ENCODE measurements at places on chromosomes 7 and 10.
A peak's percentile ranks its signal among the peaks of the same experiment; 100 is the strongest.

GRCh38 chr10:43671659-43672531 is 23.2 kb upstream of the ZNF32 start:
- peak; percentile 82 for DNase-seq

GRCh38 chr10:43229208-43230061 is 37.4 kb downstream of the RASGEF1A start:
- DNase-seq, result no peak

DNA sequence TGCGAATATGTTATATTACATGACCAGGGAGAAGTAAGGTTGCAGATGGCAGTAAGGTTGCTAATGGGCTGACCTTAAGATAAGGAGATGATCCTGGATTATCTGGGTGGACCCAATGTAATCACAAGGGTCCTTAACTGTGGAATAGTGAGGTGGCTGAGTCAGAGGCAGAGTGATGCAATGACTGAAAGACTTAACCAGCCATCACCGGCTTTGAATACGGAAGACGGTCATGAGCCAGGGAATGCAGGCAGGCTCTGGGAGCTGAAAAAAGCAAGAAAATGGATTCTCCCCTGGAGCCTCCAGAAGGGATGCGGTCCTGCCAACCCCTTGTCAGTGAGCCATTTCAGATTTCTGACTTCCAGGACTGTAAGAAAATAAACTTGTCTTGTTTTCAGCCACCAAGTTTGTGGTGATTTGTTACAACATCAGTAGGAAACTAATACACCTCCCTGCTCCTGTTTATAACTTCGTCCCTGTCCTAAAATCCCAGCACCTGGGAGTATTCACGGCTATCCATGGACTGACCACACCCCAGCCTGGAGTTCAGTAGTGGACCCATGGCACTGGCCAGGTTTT is 4.6 kb upstream of the C10orf95 start:
- DNase-seq, result no peak

GRCh38 chr7:134920026-134920753 is 66.1 kb upstream of the AGBL3 start:
- DNase-seq, result peak; percentile 30

DNA sequence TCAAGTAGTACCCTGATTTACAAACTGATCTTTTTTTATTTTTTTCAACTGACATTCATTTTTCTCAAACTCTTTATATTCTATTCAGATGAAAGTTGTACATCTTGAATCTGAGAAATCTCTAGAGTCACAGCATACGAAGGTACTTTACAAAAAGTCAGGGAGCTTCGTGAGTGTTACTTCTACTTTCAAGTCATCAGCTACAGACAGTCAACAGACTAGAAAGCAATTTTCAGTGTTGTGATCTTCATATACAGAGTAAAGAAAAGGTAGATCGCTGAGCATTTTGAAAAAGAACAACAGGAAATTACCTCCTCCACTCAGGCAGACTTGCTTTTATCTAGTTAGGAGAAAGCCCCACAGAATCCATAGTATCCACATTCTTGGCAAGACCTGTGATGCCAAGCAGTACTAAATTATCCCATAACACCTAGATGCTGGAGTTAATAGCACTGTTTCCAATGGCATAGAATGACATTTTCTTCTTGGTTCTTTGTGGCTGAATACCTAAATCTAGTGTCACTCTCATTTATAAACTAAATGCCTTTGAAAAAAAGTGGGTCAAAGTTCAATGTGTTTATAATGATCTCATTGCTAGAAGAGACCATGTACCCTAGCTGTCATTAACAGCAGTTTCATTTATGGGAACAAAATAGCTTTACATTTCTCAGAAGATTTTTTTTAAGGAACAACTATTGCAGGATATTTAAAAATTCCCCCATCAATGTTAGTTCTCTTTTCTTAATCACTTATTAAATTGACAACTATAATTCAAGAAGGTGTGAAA is 12.0 kb upstream of the ZNF800 start:
- peak; percentile 38 for DNase-seq

- DNase-seq, result peak; percentile 75
These were observed 59.0 kb downstream of the GNA12 start for GRCh38 chr7:2785071-2785500.

DNA sequence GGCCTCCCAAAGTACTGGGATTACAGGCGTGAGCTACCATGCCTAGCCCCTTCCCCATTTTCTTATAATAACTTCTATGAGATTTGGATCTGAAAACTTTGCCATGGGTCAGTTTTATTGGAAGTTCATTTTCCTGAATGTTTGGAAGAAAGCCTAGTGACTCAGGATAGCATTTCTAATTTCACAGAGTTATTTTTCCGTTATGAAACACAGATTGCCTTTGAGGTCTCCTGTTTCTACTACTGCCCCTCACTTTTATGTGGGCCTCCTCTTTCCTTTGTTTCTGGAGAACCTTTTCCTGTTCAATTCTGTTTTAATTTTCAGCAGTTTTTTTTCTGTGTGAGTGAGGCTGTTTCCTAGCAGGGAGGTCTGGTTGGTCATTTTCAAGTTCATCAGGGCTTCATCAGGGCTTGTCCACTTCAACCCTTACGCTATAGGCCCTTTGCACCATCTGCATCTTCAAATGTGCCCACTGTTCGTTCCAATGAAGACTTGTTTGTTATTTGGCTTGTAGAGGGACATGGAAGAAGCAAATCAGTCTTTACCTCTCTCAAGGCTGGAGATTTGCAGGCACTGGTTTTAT is 58.7 kb downstream of the BMPR1A start:
- DNase-seq, result no peak

DNA sequence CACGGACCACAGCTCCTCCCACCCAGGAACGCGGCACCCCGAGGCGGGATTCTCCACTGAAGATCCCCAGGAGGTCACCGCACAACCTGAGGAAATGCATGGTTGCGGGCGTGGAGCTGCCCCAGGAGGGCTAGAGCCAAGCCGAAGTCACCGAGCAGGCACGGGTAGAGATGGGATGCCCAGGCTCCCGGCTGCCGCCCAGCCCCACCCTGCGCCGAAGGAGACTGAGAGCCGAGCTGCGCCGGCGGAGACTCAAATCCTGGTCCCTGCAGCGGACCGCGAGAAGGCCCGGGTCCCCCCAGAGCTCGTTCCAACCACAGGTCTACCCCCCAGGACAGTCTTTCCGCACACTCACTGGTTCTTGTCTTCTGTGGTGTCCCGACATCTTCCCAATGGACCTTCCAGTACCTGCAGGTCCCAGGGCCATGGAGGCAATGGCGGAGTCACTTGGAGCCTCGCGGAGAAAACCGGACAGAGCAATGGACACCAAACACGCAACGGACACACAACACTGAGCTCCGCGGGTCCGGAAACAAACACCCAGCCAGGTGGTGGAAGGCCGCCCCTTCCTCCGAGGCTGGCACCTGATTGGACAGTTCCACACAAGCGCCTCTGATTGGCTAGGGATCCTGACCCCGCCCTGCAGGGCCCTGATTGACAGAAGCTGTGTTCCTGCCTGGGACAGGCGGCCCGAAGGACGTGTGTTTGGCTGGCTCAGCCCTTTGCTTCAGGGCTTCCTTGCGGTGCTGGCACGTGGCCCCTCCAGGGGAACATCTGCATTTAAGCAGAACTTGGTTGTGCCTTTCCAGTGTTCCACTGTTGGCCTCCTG is 331.9 kb upstream of the NUPR2 start:
- DNase-seq, result no peak

DNA sequence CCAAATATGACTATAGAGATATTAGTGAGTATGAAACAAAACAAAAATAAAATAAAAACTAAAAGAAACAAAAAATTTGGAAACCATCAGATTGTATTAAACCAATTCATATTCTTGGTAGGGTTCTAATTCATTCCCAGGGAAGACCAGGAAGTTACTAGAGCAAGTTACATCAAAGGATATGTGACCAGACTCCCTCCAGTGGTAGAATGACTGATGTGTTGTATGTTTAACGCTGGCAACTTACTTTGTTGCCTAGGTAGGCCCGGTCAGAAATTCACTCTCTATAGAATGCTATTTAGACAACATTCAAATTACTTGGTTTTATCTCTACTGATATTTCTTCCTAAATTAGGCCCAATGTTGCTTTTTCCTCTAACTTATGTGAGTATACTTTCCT is 5.2 kb downstream of the PHYHIPL start:
- DNase-seq, result peak; percentile 54

DNA sequence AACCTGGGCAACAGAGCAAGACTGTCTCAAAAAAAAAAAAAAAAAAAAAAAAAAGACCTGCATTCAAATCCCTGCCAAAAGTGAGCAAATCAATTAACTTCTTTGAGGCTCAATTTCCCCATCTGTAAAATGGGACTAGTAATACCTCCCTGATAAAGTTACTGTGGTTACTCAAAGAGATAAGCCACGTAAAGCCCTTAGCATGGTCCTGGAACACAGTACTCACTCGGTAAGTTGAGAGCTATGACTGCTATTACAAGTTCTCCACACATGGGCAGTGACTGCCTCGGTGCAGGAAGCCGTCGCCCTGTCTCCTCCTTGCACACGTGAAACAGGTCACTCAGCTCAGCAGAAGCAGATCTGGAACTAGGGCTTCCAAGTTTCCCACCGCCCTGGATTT is 37.9 kb downstream of the DDIT4 start:
- DNase-seq, result no peak

GRCh38 chr10:110307805-110308204 is 3.1 kb upstream of the SMNDC1 start:
- no peak for DNase-seq

DNA sequence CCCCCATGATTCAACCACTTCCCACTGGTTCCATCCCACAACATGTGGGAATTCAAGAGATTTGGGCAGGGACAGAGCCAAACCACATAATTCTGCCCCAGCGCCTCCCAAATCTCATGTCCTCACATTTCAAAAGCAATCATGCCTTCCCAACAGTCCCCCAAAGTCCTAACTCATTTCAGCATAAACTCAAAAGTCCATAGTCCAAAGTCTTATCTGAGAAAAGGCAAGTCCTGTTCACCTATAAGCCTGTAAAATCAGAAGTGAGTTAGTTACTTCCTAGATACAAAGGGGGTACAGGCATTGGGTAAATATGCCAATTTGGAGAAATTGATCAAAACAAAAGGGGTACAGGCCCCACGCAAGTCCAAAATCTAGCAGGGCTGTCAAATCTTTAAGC is 272.9 kb downstream of the MAGI2 start:
- no peak for DNase-seq

DNA sequence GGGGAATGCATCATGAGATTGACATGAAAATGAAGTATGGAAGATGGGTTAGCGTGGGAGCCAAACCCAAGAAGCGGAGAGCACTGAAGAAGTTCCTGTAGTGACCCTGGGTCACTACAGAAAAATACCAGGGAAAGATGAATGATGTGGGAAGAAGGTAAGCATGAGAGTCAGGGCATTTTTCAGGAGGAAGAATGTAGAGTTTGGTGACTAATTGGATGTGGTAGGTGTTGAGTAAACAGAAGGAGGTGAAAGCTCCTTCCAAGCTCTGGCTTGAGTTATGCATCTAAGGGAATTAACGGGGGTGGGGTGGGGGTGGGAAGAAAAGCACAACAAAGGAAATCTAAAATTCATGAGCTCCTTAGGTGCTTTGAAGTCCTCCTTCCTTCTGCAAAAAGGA is 238.1 kb upstream of the AOAH start:
- DNase-seq, result no peak

DNA sequence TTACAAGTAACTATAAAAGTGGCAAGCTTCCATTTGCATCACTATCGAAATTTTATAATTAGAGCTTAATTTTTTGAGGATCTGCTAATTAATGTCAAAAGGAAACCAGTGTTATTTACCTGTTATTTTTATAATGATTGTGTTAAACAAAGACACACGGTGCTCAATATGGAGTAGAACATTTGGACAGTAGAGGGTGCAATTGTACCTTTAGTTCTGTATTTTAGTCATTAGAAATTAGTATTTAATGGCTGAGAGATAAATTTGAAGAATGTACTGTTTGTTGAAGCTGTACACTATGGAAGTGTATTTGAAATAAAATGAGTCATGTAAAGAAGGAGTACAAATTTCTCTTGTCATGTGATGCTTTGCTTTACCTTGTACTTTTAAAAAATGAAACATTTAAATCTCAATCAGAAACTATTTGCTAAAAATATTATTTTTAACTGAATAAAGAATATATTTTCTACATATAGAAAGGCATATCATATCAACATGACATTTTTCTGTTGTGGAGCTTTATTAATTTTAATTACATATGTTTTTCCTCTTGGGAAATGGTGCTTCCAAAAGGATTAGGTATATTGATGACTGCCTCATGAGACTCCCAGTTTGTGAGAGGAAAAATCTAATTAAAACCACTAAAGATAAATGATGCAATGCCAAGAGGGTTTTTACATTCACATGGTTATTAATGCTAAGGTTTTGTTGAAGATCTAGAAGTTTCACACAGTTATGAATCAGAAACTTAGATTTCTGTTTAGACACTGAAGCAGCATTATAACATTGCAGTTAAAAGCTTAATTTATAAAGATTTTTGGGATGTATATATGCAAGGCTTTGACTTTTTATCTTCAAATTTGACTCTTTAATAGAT is 10.4 kb upstream of the PRKG1 start:
- DNase-seq, result no peak

GRCh38 chr7:55521512-55521911 is 50.8 kb downstream of the VOPP1 start:
- no peak for DNase-seq

DNA sequence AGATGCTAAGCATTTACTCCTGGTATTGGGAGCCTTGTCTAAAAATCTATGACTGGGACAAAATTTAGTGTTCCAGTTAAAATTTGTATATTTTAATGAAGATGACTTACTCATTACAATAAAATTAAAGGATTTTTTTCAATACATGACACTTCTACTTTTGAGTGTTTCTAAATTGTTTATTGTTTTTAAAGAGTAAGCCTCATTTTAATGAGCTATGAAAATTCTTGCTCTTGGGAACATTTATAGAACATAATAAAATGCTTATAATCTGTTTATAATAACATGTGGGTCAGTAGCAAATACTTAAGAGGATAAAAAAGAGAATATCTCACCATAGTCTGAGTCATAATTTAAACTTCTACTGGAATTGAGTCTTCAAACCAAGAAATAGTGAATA is 149.5 kb downstream of the PLCE1 start:
- no peak for DNase-seq

- peak; percentile 40 for DNase-seq
These were observed 941 bp upstream of the LUC7L2 start for GRCh38 chr7:139358541-139359365.

GRCh38 chr7:157352516-157352915 is 15.7 kb downstream of the DNAJB6 start:
- DNase-seq, result no peak

- peak; percentile 45 for DNase-seq
These were observed 665 bp downstream of the BHLHA15 start for GRCh38 chr7:98211676-98212531.

Measured in GM13977 (cell line).